Naive thymus-derived CD8-positive, alpha-beta T cell (primary cell): ENCODE measurements at places on chromosomes 1 and 21.

DNA sequence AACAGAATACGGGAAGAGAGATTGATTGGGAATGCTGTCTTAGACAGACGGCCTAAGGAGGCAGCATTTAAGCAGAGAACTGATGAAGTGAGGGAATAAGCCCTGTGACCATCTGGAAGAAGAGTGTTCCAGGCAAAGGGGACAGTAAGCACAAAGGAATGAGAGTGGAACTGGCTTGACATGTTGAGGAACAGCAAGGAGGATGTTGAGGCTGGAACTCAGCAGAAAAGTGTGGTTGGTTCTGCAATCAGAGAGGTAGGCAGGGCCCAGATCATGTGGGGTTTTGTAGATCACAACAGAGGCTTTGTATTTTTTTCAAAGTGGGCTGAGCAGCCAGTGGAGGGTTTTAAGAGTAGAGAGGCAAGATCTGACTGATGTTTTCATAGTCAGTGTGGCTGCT is 157.4 kb downstream of the DNM3 start:
- DNase-seq = no peak

DNA sequence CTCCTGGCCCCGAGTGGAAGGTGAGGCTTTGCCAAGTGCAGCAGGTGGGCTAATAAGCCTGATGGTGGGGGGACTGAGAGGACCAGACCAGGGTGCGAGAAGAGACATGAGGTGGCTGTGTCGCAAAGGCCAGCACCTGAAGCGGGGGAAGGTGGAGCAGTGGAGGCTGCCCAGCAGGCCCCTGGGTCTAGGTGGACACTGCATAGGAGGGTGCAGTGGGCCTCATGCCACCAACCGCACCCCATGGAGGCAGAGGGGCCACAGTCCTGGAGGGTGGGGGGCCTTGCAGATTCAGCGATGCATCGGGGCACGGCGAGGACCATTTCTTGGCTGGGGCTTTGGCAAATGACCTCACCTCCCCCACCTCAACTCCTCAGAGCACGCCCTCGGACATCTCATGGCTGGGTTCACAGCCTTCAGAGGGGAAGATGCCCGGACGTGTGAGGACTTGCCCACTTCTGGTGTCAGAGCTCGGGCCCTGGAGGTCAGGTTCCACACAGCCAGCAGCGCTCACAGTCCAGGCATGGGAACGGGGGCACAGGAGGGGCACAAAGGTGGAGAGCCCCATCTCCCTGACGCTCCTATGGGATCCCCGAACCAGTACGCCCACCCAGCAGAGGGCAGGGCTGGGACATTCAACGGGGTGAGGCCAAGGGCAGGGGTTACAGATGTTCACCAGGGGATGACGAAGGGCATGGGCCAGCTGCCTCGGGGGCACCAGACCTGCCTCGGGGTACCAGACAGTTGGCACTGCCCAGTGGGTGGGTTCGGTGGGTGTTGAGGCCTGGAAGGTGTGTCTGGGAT is 35.4 kb downstream of the UBE2G2 start:
- DNase-seq = no peak

GRCh38 chr1:219699870-219700269 is 87.0 kb upstream of the ZC3H11B start:
- no peak for DNase-seq

- DNase-seq = no peak
Measured at GRCh38 chr1:59505596-59506028, 208.7 kb downstream of the FGGY start.

DNA sequence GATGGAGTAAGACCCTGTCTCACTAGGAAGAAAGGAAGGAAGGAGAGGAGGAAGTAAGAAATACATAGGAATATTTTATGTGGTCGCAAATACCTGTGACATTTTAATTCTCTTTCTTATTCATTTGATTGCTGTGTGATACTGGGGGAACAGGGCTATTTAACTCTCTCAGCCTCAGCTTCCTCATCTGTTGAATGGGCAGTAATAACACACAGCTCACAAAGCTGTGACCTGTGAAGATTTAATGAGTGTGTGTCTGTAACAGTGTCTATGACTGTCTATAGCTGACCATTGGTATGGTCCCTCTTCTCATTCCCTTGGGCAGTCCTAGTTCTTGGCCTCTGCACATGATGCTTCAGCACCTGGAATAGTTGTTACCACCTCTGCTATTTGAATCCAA is 13.6 kb upstream of the GPR161 start:
- DNase-seq = no peak

DNA sequence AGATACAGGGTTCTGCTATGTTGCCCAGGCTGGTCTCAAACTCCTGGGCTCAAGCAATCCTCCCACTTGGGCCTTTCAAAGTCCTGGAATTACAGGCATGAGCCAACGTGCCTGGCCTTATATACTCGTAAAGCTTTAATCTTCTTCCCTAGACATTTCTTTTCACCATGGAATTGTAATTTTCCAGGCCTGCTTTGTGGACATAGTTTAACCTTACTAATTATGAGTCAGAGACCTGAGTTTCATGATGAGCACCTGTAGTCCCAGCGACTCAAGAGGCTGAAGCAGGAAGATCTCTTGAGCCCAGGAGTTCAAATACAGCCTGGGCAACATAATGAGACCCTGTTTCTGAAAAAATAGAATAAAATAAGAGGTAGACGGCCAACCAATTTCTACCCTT is 12.3 kb downstream of the PATJ start:
- no peak for DNase-seq

DNA sequence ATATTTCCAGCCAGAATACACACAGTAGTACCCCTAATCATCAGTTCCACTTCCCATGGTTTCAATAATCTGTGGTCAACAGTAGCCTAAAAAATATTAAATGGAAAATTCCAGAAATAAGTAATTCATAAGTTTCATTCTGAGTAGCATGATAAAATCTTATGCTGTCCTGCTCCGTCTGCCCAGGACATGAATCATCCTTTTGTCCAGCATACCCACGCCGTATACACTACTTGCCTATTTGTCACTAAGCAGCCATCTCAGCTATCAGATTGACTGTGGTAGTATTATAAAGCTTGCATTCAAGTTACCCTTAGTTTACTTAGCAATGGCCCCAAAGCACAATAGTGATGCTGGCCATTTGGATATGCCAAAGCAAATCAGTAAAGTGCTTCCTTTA is 118.7 kb downstream of the SLC5A9 start:
- DNase-seq = no peak

GRCh38 chr1:151502035-151502700 is 9.0 kb upstream of the CGN start:
- no peak for DNase-seq

DNA sequence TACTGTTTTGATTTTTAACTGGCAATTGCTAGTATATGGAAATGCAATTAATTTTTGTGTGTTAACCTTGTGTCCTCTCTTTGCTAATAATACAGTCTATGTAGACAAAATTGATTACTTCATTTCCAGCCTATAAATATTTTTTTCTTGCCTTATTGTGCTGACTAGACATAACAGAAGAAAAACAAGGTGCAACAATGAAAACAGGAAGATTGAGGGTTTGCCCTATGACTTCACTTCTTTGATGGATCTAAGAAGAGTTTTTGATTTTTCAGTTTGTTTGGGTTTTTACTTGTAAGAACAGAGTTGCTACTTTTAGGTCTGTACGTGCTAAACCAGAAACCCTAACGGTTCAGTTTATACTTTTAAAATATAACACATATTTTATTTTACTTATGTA is 8.5 kb upstream of the CNIH4 start:
- DNase-seq = peak; percentile 48

- DNase-seq = no peak
Measured at GRCh38 chr1:119632103-119632490, 16.0 kb downstream of the ZNF697 start.

- DNase-seq = no peak
Measured at GRCh38 chr1:117740496-117740895, 134.6 kb downstream of the TENT5C start.

- DNase-seq = no peak
Measured at GRCh38 chr1:115077286-115077983, 11.9 kb downstream of the TSPAN2 start.

DNA sequence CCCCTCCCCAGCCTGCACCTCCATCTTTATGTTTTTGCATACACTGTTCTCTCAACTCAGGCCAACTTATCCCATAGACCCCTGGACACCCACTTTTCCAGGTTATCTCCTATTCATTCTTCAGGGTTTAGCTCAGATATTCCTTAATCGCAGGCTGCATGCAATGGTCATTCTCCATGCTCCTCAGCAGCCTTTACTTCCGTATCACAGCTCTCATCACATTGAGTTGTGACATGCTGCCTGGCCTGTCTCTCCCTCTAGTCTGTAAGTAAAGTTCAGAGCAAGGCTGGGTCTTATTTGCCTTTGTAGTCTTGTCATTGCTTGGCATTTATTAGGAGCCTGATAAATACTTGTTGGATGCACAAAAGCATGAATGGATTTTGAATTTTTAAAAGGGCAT is 6.9 kb downstream of the DNAJC6 start:
- no peak for DNase-seq

- DNase-seq = peak; percentile 73
Measured at GRCh38 chr1:19390901-19391595, 78.9 kb downstream of the SLC66A1 start.

DNA sequence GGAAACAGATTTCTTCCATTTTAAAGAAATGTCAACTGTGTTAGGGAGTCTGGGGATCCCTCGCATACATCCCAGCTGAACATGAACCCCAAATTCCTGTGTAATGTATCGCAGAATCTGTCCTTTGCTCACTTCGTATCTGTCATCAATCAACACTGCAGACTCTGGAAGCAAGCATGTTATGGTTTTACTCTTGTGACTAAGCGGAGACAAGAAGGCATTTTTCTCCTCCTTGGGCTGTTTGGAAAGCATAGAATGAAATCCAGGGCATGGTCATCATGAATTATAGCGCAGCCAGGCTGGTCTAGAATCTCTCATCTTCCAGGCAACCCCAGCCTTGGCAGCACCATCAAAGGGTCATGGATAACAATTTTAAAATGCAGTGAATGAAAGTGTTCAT is 290.2 kb downstream of the KIF26B start:
- DNase-seq = no peak

DNA sequence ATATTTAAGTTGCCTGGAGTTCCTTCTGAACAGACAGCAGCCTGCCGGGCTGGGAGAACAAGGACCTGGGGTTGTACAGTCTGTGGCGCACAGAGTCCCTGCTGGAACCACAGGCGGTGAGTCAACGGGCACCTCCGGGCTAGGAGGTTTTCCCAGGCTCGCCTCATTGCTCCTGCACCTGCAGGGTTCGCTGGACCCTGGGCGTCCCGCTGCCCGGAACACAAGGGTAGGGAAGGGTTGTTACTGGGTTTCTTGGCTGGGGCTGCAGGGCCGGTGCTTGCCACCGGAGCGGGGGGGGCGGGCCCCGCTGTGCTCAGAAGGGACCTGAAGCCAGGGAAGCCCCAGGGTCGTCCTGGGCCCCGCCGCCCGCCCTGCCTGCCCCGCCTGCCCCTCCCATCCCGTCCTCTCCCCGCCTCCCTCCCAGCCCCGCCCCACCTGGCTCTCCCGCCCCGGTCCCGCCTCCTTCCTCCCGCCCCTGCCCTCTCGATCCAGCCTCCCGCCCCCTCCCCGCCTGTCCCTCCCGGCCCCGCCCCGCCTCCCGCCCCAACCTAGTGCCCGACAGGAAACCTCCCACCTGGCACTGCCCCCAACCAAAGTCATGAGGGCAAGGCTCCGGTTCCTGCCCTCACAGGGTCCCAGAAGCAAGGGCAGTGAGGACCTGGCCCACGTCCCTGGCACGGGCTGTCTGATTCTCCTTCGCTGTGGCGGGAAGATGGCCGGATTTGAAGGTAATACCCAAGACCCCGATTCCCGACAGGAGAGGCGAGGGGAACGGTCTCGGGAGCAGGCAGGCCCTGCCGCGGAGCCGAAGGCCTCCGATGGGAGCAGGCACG is 6.8 kb downstream of the JMJD4 start:
- peak; percentile 74 for DNase-seq
